AG04450 (cell line): ENCODE measurements at places on chromosomes 1 and 21.
A peak's percentile ranks its signal among the peaks of the same experiment; 100 is the strongest.

- DNase-seq: no peak
Measured at GRCh38 chr1:2128189-2128901, 66.2 kb downstream of the FAAP20 start.

- DNase-seq: no peak
Measured at GRCh38 chr1:246724731-246725095, 504 bp downstream of the SCCPDH start.

- DNase-seq: peak; percentile 15
Measured at GRCh38 chr21:29849735-29850176, 90.0 kb downstream of the GRIK1 start.

GRCh38 chr1:158563853-158564252 is 6.5 kb downstream of the OR6P1 start:
- DNase-seq: no peak

- DNase-seq: no peak
Measured at GRCh38 chr1:35847935-35848565, 35.0 kb upstream of the AGO1 start.

DNA sequence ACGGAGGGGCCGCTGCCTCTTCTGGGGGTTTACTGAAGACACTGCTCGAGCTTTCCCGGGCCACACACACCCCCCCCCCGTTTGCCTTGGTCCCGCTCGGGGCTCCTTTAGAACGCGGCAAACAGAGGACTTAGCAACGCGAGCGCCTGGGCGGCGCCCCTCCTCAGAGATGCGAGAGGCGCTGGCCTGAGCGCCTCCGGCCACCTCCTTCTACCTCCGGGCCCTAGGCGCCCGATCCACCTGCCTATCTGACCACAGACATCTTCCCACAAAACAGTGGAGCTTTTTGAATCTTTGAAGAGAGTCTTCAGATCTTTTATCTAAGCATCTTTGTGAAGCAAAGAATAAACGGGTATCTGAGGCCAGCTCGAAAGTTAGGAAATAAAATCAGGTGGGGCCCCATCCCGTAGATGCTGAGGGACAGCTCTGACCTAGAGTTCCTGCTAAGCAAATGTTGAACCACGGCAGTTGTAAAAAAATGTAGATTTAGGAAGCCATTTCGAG is 436 bp upstream of the TTLL7 start:
- peak; percentile 37 for DNase-seq

GRCh38 chr1:79150576-79150975 is 144.0 kb upstream of the ADGRL4 start:
- no peak for DNase-seq

- no peak for DNase-seq
Measured at GRCh38 chr1:154583773-154584172, 16.2 kb downstream of the CHRNB2 start.

DNA sequence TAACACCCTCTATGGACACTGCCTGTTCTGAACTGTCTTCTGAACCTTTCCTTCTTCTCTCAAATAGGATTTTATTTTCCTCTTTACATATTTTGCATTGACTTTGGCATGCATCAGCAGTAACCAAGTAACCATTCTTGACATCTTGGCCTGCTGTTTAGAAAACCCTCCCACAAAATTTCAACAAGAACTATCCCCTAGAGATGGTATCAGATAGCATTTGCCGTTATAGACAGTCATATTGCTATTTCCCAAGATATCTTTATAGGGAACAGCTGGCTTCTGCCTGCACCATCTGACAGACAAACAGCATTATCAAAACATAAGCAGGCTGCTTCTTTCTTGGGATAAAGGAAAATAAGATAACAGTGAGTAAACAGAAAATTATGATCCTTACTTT is 54.7 kb downstream of the LHX8 start:
- no peak for DNase-seq
